ENCODE measurements at places on chromosomes 1 and 21. TPM values are rescaled to one million over a fixed set of nuclear protein-coding genes. Genes with fewer than 3 reads are reported as not detected.

DNA sequence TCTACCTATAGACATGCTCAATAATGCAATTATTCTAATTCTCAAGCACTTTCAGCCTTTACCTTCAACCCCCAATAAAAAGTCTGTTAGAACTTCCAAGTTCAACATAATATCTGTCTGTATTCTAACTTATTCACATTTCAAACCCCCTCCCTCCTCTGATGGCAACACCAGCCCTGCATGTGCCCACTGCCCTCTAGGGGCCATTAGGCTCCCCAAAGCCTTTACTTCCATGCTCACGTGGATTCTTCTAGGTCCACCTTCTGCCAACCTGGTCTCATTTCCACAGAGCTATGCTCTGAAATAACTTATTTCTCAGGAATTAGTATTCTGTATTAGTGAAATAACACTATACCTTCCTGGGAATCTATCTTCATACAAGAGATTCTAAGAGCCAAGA, 22.2 kb upstream of the KPRP start:
- no peaks in the 10 kb centered on the region for H3K4me1 ChIP-seq
- H3K36me3 ChIP-seq = no peaks in the 10 kb centered on the region
- DNase-seq = no peak

GRCh38 chr1:218171302-218171893, 113.7 kb upstream of the RRP15 start:
- no peak overlapping the region for H3K4me3 ChIP-seq
- H3K27ac ChIP-seq = no peak overlapping the region
- no peak for DNase-seq

- no peaks in the 10 kb centered on the region for H3K27me3 ChIP-seq
- DNase-seq = no peak
- H3K4me1 ChIP-seq = no peaks in the 10 kb centered on the region
- H3K36me3 ChIP-seq = no peaks in the 10 kb centered on the region
Observed at GRCh38 chr1:69271587-69272125, 296.1 kb upstream of the LRRC7 start.

- H3K4me1 ChIP-seq = peaks cover 2% of the 10 kb centered on the region
- DNase-seq = no peak
- no peak overlapping the region for H3K4me3 ChIP-seq
- H3K36me3 ChIP-seq = no peaks in the 10 kb centered on the region
Observed at GRCh38 chr1:229699613-229700267, 73.7 kb downstream of the URB2 start.

DNA sequence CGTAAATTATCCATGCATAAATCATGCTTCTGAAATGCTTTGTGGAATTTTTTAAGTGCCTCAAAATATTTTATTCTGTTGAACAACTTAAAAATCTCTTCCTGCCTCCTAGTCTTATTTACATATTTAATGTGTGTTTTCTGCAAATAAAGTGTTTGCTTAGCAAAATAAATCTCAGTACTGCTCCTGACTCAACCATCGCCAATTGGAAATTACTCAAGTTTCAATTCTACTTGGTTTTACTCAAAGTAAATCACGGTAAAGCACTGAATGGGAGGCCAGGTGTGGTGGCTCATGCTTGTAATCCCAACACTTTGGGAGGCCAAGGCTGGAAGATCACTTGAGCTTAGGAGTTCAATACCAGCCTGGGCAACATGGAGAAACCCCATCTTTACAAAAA, 152.2 kb upstream of the NR5A2 start:
- H3K4me3 ChIP-seq = no peak overlapping the region
- H3K36me3 ChIP-seq = no peaks in the 10 kb centered on the region
- H3K27me3 ChIP-seq = no peaks in the 10 kb centered on the region

GRCh38 chr1:94737124-94737998, 82.8 kb upstream of the SLC44A3 start:
- H3K4me1 ChIP-seq = peaks cover 4% of the 10 kb centered on the region
- no peaks in the 10 kb centered on the region for H3K27me3 ChIP-seq
- H3K36me3 ChIP-seq = no peaks in the 10 kb centered on the region
- H3K4me3 ChIP-seq = no peak overlapping the region
- H3K27ac ChIP-seq = no peak overlapping the region
- DNase-seq = no peak

DNA sequence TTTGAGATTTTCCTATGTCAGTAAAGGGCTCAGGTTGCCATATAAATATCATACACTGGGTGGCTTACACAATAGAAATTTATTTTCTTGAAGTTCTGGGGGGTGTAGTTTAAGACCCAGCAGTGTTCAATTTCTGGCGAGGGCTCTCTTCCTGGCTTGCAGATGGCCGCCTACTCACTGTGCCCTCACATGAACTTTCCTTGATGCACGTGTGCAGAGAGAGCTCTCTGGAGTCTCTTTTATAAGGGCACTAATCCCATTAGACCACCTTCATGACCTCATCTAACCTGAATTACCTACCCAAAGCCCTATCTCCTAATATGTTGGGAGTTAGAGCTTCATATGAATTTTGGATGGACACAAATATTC, 21.1 kb downstream of the TMEM51 start:
- no peak overlapping the region for H3K27ac ChIP-seq
- no peaks in the 10 kb centered on the region for H3K27me3 ChIP-seq
- H3K4me1 ChIP-seq = peaks cover 6% of the 10 kb centered on the region
- peaks cover 2% of the 10 kb centered on the region for H3K36me3 ChIP-seq
- H3K4me3 ChIP-seq = no peak overlapping the region

- H3K36me3 ChIP-seq = no peaks in the 10 kb centered on the region
- DNase-seq = no peak
- peak overlapping the region; percentile 17 for H3K27ac ChIP-seq
Observed at GRCh38 chr1:63277195-63278192, 44.9 kb upstream of the FOXD3 start.

DNA sequence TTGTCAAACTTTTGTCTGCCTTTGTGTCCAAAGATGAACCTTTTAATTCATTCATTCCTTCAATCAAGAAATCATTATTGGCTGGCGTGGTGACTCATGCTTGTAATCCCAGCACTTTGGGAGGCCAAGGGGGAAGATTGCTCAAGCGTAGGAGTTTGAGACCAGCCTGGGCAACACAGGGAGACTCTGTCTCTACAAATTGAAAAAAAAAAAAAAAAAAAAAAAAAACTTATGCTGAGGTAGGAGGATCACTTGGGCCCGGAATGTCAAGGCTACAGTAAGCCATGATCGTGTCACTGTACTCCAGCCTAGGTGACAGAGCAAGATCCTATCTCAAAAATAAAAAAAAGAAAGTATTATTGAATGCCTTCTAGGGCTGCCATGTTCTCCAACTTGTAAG, 51.3 kb upstream of the CXADR start:
- no peaks in the 10 kb centered on the region for H3K27me3 ChIP-seq
- H3K36me3 ChIP-seq = no peaks in the 10 kb centered on the region
- H3K4me1 ChIP-seq = no peaks in the 10 kb centered on the region
- H3K27ac ChIP-seq = no peak overlapping the region

DNA sequence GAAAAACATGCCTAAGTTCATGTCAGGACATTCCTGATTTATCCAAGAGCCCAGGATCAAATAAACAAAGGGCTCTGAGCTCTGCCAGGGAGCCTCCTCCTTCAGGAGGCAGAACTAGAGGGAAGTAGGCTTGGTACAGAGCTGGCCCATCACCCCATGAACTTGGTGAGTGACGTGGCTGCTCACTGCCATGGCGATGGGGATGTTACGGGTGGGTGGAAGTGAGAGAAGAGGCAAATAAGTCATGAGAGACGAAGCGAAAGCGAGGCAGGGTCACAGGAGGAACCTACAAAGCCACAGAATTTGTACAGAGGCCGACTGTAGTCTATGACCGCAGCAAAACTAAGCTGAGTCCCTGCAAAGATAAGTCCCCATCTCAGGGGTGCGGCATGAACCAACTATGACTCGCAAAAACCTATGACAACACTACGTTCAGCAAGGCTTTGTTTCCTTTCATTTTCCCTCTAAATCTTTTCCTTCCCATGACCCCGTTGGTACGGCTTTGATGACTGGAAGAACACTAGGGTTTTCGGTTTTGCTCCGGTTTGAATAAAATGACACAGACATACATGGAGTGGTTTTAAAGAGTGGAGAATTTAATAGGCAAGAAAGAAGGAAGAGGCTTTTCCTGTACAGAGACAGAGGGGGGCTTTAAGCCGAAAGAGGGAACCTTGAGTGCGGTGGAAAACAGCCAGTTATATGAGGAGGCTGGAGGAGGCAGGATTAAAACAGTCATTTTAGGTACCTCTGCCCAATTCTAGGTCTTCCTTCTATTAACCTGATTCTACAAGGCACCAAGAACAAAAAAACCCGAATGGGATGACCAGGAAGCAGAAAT, 74.1 kb downstream of the CD46 start:
- H3K4me1 ChIP-seq = peaks cover 52% of the 10 kb centered on the region
- no peak for DNase-seq
- H3K36me3 ChIP-seq = peaks cover 5% of the 10 kb centered on the region
- peak overlapping the region; percentile 11 for H3K27ac ChIP-seq

GRCh38 chr1:21749859-21750468, 33.0 kb downstream of the USP48 start:
- H3K27ac ChIP-seq = no peak overlapping the region
- no peaks in the 10 kb centered on the region for H3K27me3 ChIP-seq
- peaks cover 29% of the 10 kb centered on the region for H3K36me3 ChIP-seq
- no peak for DNase-seq

DNA sequence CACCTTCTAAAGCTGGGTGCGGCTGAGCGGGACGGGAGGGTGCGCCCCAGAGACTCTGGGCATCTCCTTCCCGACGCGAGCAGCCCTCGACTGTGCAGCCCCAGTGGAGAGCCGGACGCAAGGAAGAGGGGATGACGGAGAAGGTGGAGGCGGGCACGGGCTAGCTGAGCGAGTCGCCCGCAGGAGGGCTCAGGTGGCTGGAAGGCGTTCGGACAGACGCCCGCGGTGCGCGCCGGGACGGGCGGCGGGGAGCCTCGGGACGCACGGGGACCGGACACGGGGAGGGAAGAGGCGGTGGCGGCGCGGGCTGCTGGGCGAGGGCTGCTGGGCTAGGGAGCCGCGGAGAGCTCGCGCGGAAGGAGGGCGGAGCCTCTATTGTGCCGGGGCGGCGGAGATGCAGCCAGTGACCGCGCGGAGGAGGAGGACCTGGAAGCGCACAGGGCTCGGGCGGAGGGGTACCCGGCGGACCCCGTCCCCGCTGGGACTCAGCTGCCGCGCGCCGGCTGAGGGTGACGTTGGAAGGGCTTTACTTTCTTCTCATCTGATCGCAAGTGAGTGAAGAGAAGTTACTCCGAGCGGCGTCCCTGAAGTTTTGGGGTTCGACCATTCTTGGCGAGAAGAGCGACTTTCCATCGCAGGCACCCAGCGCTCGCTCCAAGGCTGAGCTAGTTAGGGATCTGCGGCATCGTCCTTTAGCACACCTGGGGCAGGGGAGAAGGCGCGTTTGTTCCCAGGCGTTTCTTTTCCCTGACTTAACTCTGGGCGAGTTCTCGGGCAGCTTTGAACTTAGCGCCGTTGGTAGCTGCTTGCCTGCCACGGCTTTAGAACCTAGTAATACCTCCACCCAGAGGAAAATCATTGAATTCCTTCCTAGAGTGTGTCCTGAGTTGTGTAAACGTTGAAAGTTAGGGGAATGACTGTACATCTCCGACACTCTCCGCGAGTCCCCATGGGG, at the start of gene OLFML2B:
TSS of gene OLFML2B (minus strand) at position 323 of the 955 bp plus-strand sequence. CDS start 439 bp downstream, outside the sequence.
- H3K4me1 ChIP-seq = peaks cover 22% of the 10 kb centered on the region
- peaks cover 20% of the 10 kb centered on the region for H3K27me3 ChIP-seq
- DNase-seq = peak; percentile 76
- peak within 1 kb of the TSS; percentile 84 for H3K27ac ChIP-seq
- no peaks in the 10 kb centered on the region for H3K36me3 ChIP-seq
- H3K4me3 ChIP-seq = peak within 1 kb of the TSS; percentile 81

- H3K36me3 ChIP-seq = peaks cover 67% of the 10 kb centered on the region
- DNase-seq = no peak
- peaks cover 41% of the 10 kb centered on the region for H3K4me1 ChIP-seq
- H3K27ac ChIP-seq = no peak overlapping the region
- no peak overlapping the region for H3K4me3 ChIP-seq
- H3K27me3 ChIP-seq = no peaks in the 10 kb centered on the region
Observed at GRCh38 chr1:3776231-3776961, 3.8 kb downstream of the SMIM1 start.

DNA sequence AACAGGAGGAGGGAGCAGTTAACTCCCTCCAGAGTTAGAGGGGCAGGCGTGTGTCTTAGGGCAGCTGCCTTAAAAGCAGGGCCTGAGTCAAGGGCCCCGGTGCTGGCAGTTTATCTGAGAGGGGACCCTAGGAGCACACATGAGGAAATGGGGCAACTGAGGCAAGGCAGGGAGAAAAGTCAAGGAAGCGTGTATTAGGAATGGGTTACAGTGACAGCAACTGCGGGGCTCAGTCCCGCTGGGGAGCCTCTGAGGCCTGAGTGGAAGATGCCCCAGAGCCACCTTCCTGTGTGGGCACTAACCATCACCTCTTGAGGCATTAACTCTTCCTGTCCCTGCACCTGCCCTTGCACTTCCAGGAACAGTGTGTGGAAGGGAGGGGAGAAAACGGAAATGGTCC, 276.3 kb downstream of the MATN1 start:
- H3K4me1 ChIP-seq = no peaks in the 10 kb centered on the region
- no peak overlapping the region for H3K27ac ChIP-seq
- no peaks in the 10 kb centered on the region for H3K27me3 ChIP-seq
- no peak overlapping the region for H3K4me3 ChIP-seq
- H3K36me3 ChIP-seq = no peaks in the 10 kb centered on the region

- no peaks in the 10 kb centered on the region for H3K27me3 ChIP-seq
- H3K4me1 ChIP-seq = peaks cover 4% of the 10 kb centered on the region
- no peak for DNase-seq
- H3K36me3 ChIP-seq = peaks cover 2% of the 10 kb centered on the region
Observed at GRCh38 chr1:214321705-214322453, 40.9 kb downstream of the SMYD2 start.

DNA sequence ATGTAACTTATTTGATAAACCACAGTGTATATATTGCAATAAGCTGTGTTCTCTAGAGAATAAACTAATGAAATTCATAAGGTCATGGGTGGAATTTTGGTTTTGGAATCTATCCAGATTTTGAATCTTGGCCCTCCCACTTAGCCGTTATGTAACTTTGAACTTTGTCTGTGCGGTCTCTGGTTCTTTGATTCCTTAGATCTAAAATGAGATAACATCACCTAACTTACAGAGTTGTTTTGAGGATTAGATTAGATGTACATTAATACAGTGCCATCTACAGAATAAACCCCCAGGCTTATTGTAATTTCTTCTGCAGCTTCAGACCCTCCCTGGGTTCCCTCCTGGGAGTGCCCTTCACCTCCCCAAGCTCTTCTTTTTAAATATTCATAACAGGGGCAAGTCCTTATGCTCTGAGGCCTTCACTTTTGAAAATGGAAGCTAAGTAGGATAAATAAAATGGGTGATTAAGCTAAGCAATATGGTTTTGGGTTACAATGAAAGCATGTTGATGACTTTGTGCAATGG, 124.3 kb downstream of the ATG4C start:
- H3K36me3 ChIP-seq = no peaks in the 10 kb centered on the region
- no peak overlapping the region for H3K4me3 ChIP-seq
- peaks cover 3% of the 10 kb centered on the region for H3K4me1 ChIP-seq
- no peak overlapping the region for H3K27ac ChIP-seq
- no peaks in the 10 kb centered on the region for H3K27me3 ChIP-seq

Gene IL20
- not detected for total RNA-seq

Gene CFH
- total RNA-seq = 183 TPM

Gene SLC22A15
- total RNA-seq = 10.0 TPM

Gene RGS8
- 6.8 TPM for total RNA-seq

Gene FOXO6
- total RNA-seq = 2.3 TPM

Gene LYPD8
- total RNA-seq = not detected

Gene DYNLT5
- 25.4 TPM for total RNA-seq

Gene SPATA46
- not detected for total RNA-seq

All from spinal cord (tissue), 10 donors.